ENCODE measurements at places on chromosomes 2 and 18. TPM values are rescaled to one million over a fixed set of nuclear protein-coding genes. Genes with fewer than 3 reads are reported as not detected.

FKBP7 gene
- 0.21 TPM for total RNA-seq

ALPP gene
- not detected for total RNA-seq

GPR75 gene
- total RNA-seq, result 3.3 TPM

CD302 gene
- total RNA-seq, result 64.3 TPM

RIT2 gene
- not detected for total RNA-seq

MLPH gene
- not detected for total RNA-seq
